ENCODE measurements at places on chromosomes 6 and 20.

DNA sequence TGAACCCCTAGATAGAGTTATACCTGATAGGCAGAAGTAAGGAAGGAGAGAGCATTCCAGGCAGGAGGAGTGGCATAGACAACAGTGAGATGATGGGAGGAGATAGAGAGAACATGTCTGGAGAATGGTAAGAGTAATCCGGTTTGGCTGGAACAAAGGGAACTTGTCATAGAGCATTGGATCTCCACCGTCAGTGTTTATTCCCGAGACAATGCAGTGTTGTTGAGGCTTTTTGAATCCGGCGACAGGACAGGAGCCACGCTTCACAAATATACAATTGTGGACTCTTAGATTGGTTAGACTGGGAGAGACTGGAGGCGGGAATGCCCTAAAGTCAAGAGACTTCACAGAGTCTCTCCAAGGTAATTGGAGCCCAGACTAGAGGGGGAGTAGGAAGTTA lies 119.8 kb downstream of the ANKS1A start:
- DNase-seq: no peak

DNA sequence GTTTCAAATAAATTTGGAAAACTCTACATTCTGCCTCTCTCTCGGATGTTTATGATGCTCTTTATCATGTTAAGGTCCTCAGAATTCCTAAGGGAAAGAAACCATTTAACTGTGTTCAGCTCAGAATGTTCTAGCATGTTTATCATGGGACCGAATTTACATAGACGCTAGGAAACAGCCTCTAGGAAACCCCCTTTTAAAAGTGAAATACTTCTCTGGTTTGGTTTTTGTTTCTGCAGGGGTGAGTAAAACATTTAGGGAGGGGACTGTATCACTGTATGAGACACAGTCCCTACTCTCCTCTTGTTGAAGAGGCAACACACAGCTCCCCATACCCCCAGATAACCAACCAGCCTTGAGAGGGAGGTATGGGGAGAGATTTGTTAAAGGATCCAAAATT lies 267.6 kb upstream of the SUPT3H start:
- no peak for DNase-seq

DNA sequence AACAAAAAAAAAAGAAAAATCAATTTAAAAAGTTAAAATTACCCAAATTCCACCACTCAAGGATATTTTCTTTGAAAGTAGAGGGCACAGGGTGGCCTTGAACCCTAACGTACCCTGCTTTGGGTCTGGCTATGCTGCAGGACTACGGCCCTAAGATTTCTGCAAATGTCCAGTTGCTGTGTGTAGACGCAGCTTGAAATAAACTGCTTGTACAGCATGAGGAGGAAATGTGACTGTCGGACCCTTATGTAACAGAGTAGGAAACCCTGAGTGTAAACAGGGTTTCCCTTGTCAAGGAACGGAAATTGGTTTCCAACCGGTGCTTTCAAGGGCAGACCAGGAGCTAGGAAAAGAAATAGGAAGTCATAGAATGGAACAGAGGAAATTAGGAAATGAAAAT lies 60.7 kb upstream of the SHLD1 start:
- DNase-seq: no peak

DNA sequence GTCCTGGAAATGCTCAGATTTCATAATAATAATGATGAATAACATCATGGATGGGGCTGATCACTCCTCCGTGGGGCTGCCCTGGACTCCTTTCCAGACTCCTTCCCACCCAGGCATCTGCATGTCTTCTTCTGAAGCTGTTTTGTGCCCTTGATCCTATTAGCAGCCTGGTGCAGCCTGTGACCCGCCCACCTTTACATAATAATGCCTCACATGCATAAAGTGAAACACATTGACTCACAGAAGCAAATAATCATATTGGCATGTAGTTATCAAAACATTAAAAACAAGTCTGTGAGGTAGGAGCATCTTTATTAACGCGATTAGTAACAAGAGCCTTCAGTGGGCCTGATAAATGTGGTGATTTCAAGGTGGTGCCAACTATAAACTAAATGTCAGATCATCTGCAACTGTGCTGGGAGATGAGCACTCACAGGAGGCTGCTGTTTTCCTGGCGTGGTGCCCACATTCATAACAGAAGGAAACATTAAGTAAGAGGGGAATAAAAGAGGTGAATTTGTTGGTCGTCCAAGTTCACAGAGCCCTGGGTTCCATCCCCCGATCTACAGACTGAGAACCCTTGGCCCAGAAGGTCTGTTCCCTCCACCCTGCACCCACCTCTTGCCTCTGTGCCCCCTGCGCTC lies 344.7 kb downstream of the CDH4 start:
- no peak for DNase-seq

DNA sequence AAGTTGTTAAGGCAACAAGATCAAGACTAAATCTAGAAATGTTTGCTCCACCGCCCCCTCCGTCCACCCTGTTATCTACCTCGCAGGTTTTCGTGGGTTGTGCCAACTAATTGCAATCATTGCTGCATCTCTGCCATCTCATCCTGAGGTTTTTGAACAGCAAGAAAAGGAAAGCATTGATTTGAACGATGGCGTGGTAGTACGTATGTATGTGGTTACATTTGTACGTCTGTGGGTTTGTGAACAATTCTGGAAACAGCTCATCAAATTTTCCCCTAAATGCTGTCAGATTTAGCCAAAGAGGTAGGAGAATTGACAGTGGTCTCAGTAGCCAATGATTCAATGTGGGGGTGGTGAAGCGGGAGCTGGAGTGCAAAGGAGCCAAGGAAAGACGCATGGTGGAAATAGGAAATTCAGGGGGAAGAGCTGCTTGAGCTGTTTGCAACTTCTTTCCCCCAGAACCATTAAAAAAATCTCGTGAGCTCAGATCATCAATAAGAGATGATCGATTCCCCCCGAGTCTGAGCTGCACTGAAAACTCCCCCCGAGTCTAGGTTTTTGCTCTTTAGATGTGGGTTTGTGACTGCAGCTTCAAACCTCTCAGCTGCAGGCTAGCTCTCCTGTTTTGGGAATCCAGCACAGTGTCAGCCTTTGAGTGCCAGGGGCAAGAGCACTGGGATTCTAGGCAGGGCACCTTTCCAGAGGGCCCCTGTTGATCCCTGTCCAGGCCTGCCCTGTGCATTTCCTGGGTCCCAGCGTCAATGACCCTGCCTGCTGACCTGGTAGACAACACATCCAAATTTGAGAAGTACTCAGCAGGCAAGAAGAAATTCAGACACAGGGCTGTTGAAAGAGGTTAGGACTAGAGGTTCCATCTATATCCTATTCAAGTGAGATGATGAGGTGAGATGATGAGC lies 72.6 kb upstream of the LY86 start:
- no peak for DNase-seq

DNA sequence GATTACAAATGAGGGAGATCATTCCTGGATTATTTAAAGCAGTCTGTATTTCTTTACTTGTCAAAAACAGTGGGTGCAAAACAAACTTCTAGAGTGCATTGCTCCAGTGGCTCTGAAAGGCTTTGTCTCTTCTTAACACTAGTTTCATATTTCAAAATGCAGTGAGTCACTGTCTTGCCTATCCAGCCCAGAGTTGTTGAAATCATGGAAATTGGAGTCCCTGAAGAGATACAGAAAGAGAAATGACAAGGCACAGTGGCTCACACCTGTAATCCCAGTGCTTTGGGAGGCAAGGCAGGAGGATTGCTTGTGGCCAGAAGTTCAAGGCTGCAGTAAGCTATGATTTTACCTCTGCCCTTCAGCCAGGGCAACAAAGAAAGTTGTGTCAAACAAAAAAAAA lies 11.3 kb downstream of the SLC2A12 start:
- no peak for DNase-seq

- DNase-seq: no peak
Observed at GRCh38 chr6:43773050-43773979, 3.3 kb downstream of the VEGFA start.

- DNase-seq: no peak
Observed at GRCh38 chr6:35582315-35582714, 69.6 kb upstream of the TULP1 start.

DNA sequence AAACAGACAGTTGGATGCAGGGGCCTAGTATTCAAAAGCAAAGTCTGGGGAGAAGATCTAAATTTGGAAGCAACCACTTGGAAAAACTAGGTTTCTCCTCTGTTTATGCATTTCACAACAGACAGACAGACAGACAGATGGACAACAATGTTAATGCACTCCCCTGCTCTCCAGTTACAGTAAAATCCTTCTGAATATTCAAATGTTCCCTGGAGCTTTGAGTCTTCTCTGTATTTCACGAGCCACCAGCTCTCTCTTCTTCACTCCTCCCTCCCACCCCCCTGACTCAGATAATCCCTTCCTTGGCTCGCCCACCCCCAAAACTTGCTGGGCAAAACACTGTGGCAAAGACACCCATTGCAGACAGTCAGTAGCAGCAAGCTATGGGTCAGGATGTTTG lies 129.3 kb upstream of the TOP1 start:
- no peak for DNase-seq

- DNase-seq: no peak
Observed at GRCh38 chr20:40638414-40638813, 50.6 kb downstream of the MAFB start.

DNA sequence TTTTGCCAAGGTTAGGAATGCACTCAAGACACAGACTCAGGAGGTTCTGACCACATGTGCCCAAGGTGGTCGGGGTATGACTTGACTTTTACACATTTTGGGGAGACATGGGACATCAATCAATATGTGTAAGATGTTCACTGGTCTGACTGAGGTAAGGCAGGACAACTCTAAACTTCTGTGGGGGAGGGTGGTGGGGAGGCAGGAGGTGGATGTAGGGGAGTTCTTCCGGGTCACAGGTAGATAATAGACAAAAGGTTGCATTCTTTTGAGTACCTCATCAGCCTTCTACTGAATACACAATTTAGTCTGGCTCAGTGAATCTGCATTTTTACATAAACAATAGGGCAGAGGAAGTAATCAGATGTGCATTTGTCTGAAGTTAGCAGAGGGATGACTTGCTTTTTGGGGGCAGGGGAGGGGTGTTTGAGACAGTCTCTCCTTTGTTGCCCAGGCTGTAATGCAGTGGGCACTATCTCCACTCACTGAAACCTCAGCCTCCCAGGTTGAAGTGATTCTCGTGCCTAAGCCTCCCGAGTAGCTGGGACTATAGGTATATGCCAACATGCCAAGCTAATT lies 10.9 kb downstream of the ECHDC1 start:
- no peak for DNase-seq

DNA sequence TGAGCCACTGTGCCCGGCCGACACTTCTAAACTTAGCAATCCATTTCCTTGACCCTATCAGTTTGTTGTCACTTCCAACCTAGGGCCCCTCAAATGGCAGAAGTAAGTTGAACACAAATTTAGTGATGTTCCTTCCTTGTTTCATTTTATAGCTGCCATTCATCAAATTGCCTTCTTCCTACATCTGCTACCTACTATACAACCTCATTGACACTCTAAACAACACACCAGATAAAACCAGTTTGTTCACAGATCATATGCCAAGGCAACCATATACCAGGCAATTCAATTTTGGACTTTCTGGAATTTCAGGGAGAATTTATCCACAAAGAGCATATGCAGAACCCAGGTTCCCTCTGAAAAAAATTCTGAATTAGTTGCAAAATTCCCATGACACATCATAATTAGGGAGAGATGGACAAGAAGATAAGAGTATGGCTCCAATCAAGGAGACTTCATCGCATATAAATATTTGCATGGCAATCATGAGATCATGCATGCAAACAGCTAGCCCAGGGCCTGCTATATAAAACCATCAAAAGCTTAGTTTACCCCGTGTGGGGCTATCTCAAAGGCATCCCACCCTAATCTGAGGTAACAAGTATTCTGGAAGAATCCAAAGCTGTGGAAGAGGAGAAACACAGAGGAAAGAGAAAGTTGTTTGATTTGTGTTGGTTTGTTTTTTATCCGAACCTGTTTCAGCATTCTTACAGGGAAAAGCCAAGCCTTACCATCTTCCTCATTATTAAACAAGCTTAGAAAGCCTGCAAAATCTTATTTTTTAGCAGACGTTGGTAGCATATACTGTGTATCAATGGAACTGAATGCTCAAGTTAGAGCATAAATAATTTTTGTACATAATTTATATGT lies 132.8 kb upstream of the TNFAIP3 start:
- DNase-seq: peak; percentile 31

DNA sequence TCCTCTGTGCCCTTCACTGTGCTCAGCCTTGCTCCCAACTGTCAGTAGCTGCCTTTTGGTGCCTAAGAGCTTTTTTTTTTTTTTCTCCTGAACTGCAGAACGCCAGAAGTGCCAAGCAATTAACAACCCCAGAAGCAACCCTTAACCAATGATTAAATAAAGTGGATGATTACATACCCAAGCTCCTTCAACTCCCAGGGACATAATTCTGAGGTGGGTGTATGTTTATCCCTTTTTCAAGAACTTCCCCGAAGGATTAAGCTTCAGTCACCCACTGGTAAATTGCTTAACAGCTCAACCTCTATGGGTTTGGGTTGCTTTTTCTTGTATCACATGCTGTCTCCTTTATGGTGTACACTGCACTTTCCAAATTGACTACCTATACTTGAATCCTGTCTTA lies 41.1 kb downstream of the KLHL31 start:
- no peak for DNase-seq

GRCh38 chr20:52746770-52747169 lies 225.4 kb upstream of the TSHZ2 start:
- DNase-seq: no peak

GRCh38 chr20:3818155-3819151 lies 1.9 kb upstream of the AP5S1 start:
- no peak for DNase-seq

DNA sequence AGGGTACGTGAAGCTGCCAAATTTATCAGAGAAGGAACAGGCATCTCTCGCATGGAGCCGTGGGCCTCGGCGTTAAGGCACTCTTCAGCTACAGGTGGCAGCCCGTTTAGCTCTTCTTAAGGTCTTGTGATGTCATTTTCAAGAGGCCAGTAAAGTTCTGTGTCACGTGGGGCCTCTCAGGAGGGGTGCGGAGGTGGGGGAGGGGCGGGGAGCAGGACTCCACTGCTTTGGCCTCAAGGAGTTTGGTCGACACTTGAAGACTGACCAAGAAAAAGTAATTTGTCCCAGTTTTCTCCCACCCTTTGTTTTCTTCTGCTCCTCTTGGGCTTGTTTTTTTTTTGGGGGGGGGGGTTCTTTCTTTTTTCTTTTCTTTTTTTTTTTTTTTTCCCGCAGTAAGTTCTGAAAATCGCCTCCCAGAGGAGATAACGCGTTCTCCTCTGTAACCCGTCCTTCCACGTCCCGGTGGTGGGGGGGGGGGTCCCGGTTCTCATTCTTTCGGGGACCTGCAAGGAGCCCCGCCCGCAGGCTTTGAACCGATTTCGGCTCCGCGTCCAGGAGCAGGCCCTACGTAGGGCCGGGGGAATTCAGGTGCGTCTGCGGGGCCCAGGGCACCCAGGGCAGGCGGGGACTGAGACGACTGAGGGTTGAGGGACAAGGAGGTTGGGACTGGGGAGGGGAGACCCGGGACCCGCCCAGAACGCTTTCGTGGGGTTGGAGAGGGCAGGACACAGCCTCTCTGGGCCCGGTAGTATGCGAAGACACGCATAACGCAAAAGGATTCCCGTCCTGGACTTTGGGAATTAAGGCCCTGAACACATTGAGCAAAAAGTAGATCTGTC lies 26.0 kb downstream of the GPX6 start:
- no peak for DNase-seq

GRCh38 chr6:166778776-166779175 lies 151.7 kb upstream of the RPS6KA2 start:
- DNase-seq: no peak

GRCh38 chr6:99356641-99357040 lies 7.2 kb upstream of the FAXC start:
- DNase-seq: no peak

Measured in NCI-H1048 (cell line).